ENCODE measurements at places on chromosomes 3 and 15. TPM values are rescaled to one million over a fixed set of nuclear protein-coding genes. Genes with fewer than 3 reads are reported as not detected.

ZCWPW2 gene
- total RNA-seq, result 0.39 TPM

DNA sequence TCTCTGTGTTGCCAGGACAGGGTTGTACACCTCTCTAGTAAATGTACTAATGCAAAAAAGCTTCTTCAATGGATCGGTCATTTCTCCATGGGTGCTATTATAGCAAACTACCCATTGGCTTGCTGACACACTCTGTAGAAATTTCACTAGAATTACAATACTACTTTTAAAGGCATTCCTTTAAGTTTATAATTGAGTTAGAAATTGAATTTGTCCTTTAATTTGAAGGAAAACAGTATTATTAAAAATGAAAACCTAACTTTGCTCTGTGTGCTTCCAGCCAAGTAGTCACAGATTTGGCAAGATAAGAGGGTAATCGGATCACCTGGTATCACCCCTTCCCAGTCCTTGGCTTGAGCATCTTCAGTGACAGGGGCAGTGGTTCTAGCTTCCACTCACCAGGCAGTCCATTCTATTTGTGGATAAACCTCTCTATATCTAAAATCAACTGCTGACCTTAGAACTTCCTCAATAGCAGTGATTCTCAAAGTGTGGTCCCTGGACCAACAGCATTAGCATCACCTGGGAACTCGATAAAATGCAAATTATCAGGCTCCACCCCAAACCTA, 93.2 kb downstream of the GHSR start:
- H3K27ac ChIP-seq, result no peak overlapping the region
- no peak overlapping the region for H3K4me3 ChIP-seq
- H3K36me3 ChIP-seq, result peaks cover 20% of the 10 kb centered on the region
- H3K27me3 ChIP-seq, result no peaks in the 10 kb centered on the region

DNA sequence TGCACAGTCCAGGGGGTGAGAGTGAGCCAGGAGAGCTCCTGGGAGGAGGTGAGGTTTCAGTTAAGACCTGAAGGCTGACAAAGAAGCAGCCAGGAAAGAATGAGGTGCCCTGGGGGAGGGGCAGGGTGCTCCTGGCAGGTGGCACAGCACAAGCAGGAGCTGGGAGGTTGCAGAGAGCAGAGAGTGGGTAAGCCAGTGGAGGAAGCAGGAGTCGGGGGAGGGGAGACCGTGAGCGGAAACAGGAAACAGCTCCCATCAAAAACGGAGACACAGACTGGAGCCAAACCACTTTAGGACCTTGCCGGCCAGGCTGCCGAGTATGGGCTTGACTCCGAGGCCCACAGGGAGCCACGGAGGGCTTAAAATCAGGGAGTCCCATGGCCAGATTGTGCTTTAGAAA, 12.1 kb upstream of the FBLN2 start:
- no peak overlapping the region for H3K4me3 ChIP-seq
- no peaks in the 10 kb centered on the region for H3K36me3 ChIP-seq
- no peaks in the 10 kb centered on the region for H3K27me3 ChIP-seq
- H3K4me1 ChIP-seq, result no peaks in the 10 kb centered on the region

GRCh38 chr3:13116426-13116825, 43.2 kb upstream of the IQSEC1 start:
- H3K27ac ChIP-seq, result no peak overlapping the region
- no peaks in the 10 kb centered on the region for H3K4me1 ChIP-seq
- DNase-seq, result no peak
- H3K36me3 ChIP-seq, result no peaks in the 10 kb centered on the region
- H3K27me3 ChIP-seq, result no peaks in the 10 kb centered on the region
- no peak overlapping the region for H3K4me3 ChIP-seq

- no peaks in the 10 kb centered on the region for H3K4me1 ChIP-seq
- no peaks in the 10 kb centered on the region for H3K27me3 ChIP-seq
- H3K36me3 ChIP-seq, result no peaks in the 10 kb centered on the region
These were observed 106.7 kb upstream of the TNIK start for GRCh38 chr3:171566803-171567422.

OPA1 gene
- 109 TPM for total RNA-seq

DNA sequence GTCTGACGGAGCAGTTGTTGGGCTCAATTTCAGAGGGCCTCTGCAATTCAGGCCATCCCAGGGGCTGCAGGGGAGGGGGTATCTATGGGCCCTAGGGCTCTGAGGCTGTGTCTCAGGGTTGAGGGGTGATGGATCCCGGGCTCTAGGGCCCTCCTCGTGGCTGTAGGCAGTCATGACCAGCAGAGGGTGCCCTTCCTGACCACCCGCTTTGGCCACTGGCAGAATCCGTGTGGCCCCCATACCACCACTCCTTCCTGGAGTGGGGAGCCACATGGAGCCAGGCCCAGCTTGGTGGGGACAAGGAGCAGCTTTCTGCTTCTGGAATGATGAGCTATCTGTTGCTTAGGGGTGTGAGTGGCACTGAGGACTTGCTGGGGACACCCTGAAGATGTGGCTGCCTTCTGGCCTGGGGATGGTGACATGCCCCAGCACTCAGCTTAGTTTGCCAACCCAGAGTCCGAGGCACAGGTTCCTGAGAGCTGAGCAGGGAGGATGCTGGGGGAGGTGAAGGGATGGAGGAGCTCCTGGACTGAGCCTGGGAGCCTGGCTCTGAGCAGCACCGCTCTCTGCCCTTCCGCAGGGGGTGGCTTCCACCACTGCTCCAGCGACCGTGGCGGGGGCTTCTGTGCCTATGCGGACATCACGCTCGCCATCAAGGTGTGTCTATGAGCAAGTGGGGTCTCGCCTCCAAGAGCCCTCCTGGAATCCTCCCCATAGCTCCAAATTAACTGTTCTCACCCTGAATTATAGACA, 20.2 kb downstream of the HDAC11 start:
- no peaks in the 10 kb centered on the region for H3K36me3 ChIP-seq
- peaks cover 2% of the 10 kb centered on the region for H3K4me1 ChIP-seq
- no peaks in the 10 kb centered on the region for H3K27me3 ChIP-seq
- H3K4me3 ChIP-seq, result no peak overlapping the region

DNA sequence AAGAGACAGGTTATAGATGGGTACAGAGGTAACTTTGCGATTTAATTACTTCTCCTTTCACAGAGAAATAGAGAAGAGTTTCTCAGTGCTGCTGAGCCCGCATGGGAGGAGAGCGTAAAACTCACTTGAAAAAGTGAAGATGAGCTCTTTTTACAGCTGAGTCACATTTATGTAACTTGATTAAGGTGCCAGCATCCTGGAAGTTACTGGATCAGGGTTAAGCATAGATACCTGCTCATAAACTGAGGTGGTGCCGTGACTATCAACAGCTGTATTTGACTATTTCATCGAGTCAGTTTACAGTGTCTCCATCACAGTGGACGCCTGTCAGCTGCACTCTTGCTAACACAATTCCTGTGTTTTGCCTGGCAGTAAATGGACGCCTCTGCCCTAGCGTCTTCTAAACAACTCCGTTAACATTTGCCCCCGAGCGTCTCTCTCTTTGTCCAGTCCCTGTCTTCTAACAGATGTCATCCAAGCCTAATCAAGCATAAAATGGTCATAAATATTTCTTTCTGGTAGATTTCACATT, 414.6 kb downstream of the FOXP1 start:
- H3K4me1 ChIP-seq, result peaks cover 6% of the 10 kb centered on the region
- no peak for DNase-seq
- no peak overlapping the region for H3K4me3 ChIP-seq
- H3K27me3 ChIP-seq, result no peaks in the 10 kb centered on the region

UQCC5 gene
- total RNA-seq, result 39.3 TPM

GRCh38 chr15:55334997-55335396, 16.0 kb downstream of the PIGB start:
- DNase-seq, result no peak
- no peaks in the 10 kb centered on the region for H3K36me3 ChIP-seq
- no peak overlapping the region for H3K4me3 ChIP-seq
- H3K4me1 ChIP-seq, result no peaks in the 10 kb centered on the region

GRCh38 chr3:17979911-17980310, 237.5 kb upstream of the TBC1D5 start:
- no peak overlapping the region for H3K27ac ChIP-seq
- H3K27me3 ChIP-seq, result no peaks in the 10 kb centered on the region
- H3K4me3 ChIP-seq, result no peak overlapping the region
- no peaks in the 10 kb centered on the region for H3K4me1 ChIP-seq

SPINT1 gene
- 117 TPM for total RNA-seq

GRCh38 chr3:158086361-158086760, 19.9 kb downstream of the SHOX2 start:
- H3K36me3 ChIP-seq, result no peaks in the 10 kb centered on the region
- no peak overlapping the region for H3K27ac ChIP-seq
- no peaks in the 10 kb centered on the region for H3K27me3 ChIP-seq

TGM4 gene
- total RNA-seq, result not detected

Data from H1 (cell line).